ENCODE measurements at places on chromosomes 3 and 15. TPM values are rescaled to one million over a fixed set of nuclear protein-coding genes. Genes with fewer than 3 reads are reported as not detected.

DNA sequence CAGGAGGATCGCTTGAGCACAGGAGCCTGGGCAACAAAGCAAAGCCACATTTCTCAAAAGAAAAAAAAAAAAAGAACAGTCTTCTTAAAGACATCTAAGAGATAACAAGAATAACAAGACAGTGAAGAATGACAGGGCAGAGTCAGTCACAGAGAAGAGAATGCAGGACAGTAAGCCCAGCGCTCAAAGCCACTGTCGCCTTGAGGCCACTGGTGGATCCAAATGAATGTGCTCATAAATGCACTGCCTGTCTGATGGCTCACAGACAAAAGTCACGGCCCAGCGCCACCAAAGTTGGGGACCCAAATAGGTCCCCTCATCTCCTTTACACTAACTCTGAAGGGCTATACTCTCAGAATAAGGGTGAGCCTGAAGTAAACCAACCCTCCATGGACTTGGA lies 52.3 kb downstream of the FAM174B start:
- no peak for DNase-seq

GRCh38 chr3:157838457-157838856 lies 267.8 kb downstream of the SHOX2 start:
- DNase-seq: no peak

- no peak for DNase-seq
These were observed 265.5 kb upstream of the ATP10A start for GRCh38 chr15:26128611-26129140.

ACKR2 gene
- 0.53 TPM for total RNA-seq

- no peak for DNase-seq
These were observed 27.0 kb downstream of the ADIPOQ start for GRCh38 chr3:186869253-186870100.

DNA sequence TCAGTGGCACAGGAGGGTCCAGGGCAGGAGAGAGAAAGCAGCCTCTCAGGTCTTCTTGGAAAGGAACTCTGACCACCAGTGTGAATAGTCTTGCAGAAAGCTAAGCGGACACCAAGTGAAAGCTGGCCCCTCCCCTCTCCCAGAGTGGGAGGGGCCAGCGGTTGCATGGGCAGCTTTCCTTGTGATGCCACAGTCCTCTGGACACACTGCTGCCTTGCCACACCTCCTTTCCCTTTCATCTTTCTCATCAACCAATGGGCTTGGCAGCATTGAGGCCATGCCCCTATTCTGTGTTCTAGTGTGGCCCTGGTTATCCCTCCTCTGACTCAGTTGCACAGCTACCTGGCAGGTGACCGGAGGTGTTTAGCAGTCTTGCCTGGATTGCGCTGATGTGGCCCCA lies 49.7 kb upstream of the GOLGA6B start:
- DNase-seq: no peak

OCA2 gene
- total RNA-seq: 3.6 TPM

Data from muscle of leg (tissue), 16 donors.